ENCODE measurements at places on chromosomes 4 and X. TPM values are rescaled to one million over a fixed set of nuclear protein-coding genes. Genes with fewer than 3 reads are reported as not detected.

DNA sequence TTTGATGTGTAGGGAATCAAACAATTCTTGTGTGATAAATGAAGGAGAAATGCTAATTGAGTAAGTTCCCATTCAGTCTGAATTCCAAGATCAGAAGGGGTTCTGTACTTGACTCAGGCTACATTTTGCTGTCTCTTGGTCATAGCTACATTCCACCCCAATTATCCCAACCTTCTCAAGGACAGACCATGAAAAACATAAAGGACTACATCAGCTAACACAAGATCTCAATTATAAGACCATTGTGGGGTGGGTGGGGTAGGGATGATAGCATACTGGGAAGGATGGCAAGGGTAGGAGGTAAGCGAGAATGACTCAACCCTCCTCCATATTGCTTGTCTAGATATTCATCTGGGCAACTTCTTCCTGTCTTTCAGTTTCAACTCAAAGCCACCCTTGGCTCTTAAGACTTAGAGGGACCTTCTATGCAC, 87.4 kb upstream of the ETNPPL start:
- DNase-seq = no peak
- peaks cover 2% of the 10 kb centered on the region for H3K36me3 ChIP-seq
- H3K27me3 ChIP-seq = no peaks in the 10 kb centered on the region
- H3K27ac ChIP-seq = peak overlapping the region; percentile 45
- peaks cover 36% of the 10 kb centered on the region for H3K4me1 ChIP-seq

The PRMT9 gene
- 13.4 TPM for total RNA-seq

DNA sequence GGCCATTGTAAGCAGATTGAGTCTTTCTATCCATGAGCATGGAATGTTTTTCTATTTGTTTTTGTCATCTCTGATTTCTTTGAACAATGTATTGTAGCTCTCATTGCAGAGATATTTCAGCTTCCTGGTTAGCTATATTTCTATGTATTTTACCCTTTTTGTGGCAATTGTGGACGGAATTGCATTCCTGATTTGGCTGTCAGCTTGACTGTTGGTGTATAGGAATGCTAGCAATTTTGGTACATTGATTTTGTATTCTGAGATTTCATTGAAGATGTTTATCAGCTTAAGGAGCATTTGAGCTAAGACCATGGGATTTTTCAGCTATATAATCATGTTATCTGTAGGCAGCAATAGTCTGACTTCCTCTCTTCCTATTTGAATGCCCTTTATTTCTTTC, 154.6 kb downstream of the GUCY2F start:
- no peak for DNase-seq
- no peaks in the 10 kb centered on the region for H3K36me3 ChIP-seq
- no peak overlapping the region for H3K4me3 ChIP-seq
- H3K27me3 ChIP-seq = no peaks in the 10 kb centered on the region
- no peak overlapping the region for H3K27ac ChIP-seq

- peaks cover 24% of the 10 kb centered on the region for H3K36me3 ChIP-seq
- H3K4me3 ChIP-seq = peak overlapping the region; percentile 89
- peaks cover 53% of the 10 kb centered on the region for H3K4me1 ChIP-seq
- DNase-seq = peak; percentile 43
- peak overlapping the region; percentile 77 for H3K27ac ChIP-seq
Measured at GRCh38 chr4:108172231-108172752, 3.6 kb upstream of the LEF1 start.

The ARAF gene
- 68.4 TPM for total RNA-seq

The OTC gene
- not detected for total RNA-seq

- DNase-seq = no peak
- no peaks in the 10 kb centered on the region for H3K27me3 ChIP-seq
- no peaks in the 10 kb centered on the region for H3K4me1 ChIP-seq
- no peak overlapping the region for H3K27ac ChIP-seq
- H3K36me3 ChIP-seq = no peaks in the 10 kb centered on the region
Measured at GRCh38 chr4:11741190-11741652, 312.5 kb upstream of the HS3ST1 start.

DNA sequence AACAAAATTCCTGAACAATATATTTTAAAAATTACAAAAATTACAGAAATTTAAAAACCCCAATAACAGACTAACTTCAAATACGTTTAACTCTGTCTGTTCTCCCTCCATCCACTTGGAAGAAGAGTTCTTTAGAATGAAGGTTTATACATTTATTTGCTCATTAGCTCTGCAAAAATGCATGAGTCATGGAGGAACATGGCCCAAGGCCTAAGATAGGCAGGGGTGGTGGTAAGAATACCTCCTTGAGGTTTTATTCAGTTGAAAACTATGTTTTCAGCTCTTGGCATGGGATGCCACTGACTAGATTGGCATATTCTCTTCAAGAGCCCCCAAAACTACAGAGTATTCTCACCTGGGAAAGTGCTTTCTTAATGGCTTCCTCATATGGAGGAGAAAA, 8.8 kb upstream of the LRRC66 start:
- no peak overlapping the region for H3K27ac ChIP-seq
- no peak overlapping the region for H3K4me3 ChIP-seq
- no peak for DNase-seq
- H3K36me3 ChIP-seq = peaks cover 23% of the 10 kb centered on the region

DNA sequence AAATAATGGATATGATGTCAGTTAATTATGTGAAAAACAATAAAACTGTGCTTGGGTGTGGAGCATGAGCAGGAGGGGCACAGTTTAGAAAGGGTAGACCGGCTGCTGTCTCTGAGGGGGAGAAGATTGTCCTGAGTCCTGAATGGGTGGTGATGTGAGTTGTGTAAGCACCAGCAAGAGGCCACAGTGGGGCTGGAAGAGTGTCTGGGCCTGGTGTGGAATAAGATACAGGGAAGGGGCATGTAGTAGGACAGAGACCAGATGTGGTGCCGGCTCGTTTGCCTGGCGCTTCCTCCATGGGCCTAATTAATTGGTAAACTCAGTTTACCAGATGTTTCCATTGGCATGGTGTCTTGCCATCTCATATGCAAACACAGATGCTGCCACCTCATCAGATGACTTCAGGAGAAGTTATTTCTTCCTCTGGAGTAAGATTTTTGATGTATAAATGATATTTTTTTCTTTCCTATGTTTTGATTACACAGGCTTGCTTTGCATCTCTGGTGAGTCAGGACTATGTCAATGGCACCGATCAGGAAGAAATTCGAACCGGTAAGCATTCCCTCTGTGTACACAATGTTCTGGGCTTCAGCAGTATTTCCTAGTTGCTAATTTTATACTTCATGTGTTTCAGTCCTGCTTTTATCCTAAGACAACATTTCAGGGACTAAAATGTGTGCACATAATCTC, 5.1 kb downstream of the MED28 start:
- H3K27ac ChIP-seq = peak overlapping the region; percentile 82
- no peak overlapping the region for H3K4me3 ChIP-seq
- DNase-seq = no peak
- peaks cover 41% of the 10 kb centered on the region for H3K4me1 ChIP-seq
- peaks cover 63% of the 10 kb centered on the region for H3K36me3 ChIP-seq

GRCh38 chr4:2666722-2667247, 89.4 kb downstream of the TNIP2 start:
- H3K36me3 ChIP-seq = peaks cover 40% of the 10 kb centered on the region
- peaks cover 12% of the 10 kb centered on the region for H3K4me1 ChIP-seq
- peak overlapping the region; percentile 10 for H3K27ac ChIP-seq
- no peaks in the 10 kb centered on the region for H3K27me3 ChIP-seq
- no peak for DNase-seq
- H3K4me3 ChIP-seq = peak overlapping the region; percentile 24

- no peak for DNase-seq
Measured at GRCh38 chr4:185463541-185463940, 8.0 kb downstream of the CCDC110 start.

DNA sequence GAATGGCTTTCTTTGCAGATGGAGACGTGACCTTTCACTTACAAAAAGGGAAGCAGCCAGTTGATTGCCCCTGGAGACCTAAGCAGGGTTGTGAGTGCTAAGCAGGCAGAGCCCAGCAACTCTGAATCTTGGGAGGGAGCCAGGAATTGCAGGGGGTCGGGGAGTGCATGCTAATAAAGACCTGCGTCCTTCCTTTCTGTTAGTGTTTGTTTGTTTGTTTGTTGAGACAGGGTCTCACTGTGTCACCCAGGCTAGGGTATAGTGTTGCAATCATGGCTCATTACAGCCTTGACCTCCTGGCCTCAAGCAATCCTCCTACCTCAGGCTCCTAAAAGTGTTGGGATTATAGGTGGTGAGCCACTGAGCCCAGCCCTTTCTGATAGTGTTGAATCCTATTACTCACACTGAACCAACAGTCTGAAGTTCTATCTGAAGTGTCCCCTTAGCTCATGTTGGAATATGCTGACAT, 137.4 kb downstream of the CEP135 start:
- no peak for DNase-seq
- H3K27me3 ChIP-seq = no peaks in the 10 kb centered on the region
- H3K4me1 ChIP-seq = no peaks in the 10 kb centered on the region
- no peaks in the 10 kb centered on the region for H3K36me3 ChIP-seq
- H3K27ac ChIP-seq = no peak overlapping the region

- H3K4me1 ChIP-seq = no peaks in the 10 kb centered on the region
- H3K4me3 ChIP-seq = no peak overlapping the region
- H3K27me3 ChIP-seq = no peaks in the 10 kb centered on the region
- no peak overlapping the region for H3K27ac ChIP-seq
- H3K36me3 ChIP-seq = no peaks in the 10 kb centered on the region
Measured at GRCh38 chrX:99271641-99272040, 1138.4 kb downstream of the PCDH19 start.

DNA sequence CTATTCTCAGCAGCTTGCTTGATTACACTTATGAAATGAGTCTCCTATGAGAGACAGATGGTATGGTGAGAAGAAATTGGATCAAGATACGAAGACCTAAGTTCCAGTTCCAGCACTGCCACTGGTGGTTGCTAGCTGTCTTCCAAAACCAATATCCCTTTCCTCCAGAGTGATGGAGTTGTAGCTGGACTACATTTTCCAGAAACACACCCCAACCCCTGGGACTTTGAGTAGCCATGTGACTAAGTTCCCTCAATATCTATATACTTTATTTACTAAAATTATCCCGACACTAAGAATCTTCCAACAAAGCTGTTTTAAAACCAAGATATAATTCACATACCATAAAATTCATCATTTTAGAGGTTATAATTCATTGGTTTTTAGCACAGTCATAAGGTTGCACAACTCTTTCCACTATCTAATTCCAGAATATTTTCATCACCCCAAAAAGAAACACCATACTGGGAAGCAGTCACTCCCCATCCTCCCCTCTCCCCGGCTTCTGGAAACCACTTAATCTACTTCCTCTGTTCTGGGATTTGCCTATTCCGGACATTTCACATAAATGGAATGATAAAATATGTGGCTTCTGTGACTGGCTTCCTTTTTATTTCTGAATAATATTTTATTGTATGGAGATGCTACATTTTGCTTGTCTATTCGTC, 118.0 kb downstream of the MANBA start:
- no peak for DNase-seq
- peaks cover 43% of the 10 kb centered on the region for H3K36me3 ChIP-seq
- no peak overlapping the region for H3K4me3 ChIP-seq
- H3K27me3 ChIP-seq = no peaks in the 10 kb centered on the region
- peaks cover 24% of the 10 kb centered on the region for H3K4me1 ChIP-seq

The SSR4 gene
- 182 TPM for total RNA-seq

DNA sequence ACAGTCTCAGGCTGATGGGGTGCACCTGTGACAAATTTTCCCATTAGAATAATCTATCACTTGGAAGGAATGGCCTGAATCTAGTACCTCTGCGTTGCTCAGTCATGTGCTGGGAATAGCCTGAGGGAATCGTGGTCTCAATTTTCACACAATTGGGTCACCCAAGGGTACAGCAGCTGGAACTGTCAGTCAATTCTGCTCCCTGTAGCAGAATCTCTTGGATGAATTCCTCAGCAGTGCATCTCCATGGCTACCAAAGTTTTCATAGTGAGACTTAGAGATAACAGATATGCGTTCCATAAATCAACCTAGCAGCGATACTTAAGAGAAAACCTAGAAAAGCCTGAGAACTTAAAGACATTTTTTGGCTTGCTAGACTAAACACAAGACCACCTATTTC, 288.7 kb upstream of the CTSO start:
- no peak overlapping the region for H3K27ac ChIP-seq
- H3K27me3 ChIP-seq = no peaks in the 10 kb centered on the region
- H3K36me3 ChIP-seq = no peaks in the 10 kb centered on the region
- H3K4me1 ChIP-seq = no peaks in the 10 kb centered on the region

DNA sequence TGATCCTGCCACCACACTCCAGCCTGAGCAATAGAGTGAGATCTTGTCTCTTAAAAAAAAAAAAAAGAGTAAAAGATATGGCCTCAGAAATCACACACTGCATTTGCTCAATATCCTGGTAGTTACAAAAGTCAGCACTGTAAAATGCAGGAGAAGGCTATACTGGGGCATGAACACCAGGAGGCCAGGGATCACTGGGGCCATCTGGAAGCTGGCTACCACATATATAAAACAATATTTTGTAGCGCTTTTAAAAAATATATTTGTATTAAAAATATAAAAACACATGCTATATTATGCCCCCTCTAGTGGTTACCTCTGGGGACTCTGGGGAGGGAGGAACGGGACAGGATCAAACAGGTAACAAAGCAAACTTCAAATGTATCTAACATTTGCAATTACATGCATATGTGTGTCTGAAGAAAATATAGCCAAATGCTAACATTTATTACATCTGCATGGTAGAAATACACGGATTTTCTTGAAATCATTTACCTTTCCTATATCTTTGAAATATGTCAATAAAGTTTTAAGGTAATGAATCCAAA, 4.0 kb downstream of the C4orf46 start:
- no peak overlapping the region for H3K4me3 ChIP-seq
- H3K27me3 ChIP-seq = no peaks in the 10 kb centered on the region
- no peak overlapping the region for H3K27ac ChIP-seq
- peaks cover 29% of the 10 kb centered on the region for H3K4me1 ChIP-seq
- peak; percentile 39 for DNase-seq
- H3K36me3 ChIP-seq = peaks cover 24% of the 10 kb centered on the region

DNA sequence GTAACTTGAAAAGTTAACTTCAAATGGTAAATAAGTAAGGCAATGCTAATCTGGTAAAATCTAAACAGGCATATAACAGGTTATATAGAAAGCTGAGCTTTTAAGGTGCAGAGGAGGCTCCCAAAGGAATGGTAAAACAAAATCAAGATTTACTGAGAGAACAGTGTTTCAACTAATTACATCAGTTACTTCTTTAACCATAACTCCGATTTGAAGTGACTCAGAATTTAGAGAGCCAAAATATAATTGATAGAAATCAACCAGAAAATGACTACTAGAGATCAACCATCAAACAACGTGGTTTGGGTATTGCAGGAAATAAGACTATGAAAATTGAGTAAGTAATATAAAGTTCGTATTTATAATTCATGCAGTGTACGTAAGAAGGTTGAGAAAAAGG, 6.9 kb downstream of the G3BP2 start:
- H3K4me3 ChIP-seq = peak overlapping the region; percentile 41
- no peak for DNase-seq
- no peaks in the 10 kb centered on the region for H3K27me3 ChIP-seq
- peak overlapping the region; percentile 69 for H3K27ac ChIP-seq
- peaks cover 47% of the 10 kb centered on the region for H3K36me3 ChIP-seq
- peaks cover 77% of the 10 kb centered on the region for H3K4me1 ChIP-seq

The SPON2 gene
- total RNA-seq = 14.7 TPM

The FAM47A gene
- not detected for total RNA-seq

GRCh38 chr4:159515314-159516025, 412.6 kb downstream of the RAPGEF2 start:
- no peaks in the 10 kb centered on the region for H3K36me3 ChIP-seq
- H3K4me3 ChIP-seq = no peak overlapping the region
- H3K27ac ChIP-seq = no peak overlapping the region
- no peak for DNase-seq

- H3K4me1 ChIP-seq = peaks cover 64% of the 10 kb centered on the region
- no peak for DNase-seq
- peaks cover 69% of the 10 kb centered on the region for H3K36me3 ChIP-seq
- H3K27me3 ChIP-seq = no peaks in the 10 kb centered on the region
- H3K27ac ChIP-seq = peak overlapping the region; percentile 67
- no peak overlapping the region for H3K4me3 ChIP-seq
Measured at GRCh38 chrX:71604141-71604540, 14.2 kb downstream of the CXCR3 start.

Measured in activated CD8-positive, alpha-beta T cell treated with anti-CD3 and anti-CD28 coated beads, Interleukin-2, amount 10 ng/mL, durations not matched to agents 7 days and 5 days (primary cell).